ENCODE measurements at places on chromosomes 6 and 20.
A peak's percentile ranks its signal among the peaks of the same experiment; 100 is the strongest.

- no peak for DNase-seq
These were observed 113.8 kb downstream of the AHI1 start for GRCh38 chr6:135383766-135384165.

DNA sequence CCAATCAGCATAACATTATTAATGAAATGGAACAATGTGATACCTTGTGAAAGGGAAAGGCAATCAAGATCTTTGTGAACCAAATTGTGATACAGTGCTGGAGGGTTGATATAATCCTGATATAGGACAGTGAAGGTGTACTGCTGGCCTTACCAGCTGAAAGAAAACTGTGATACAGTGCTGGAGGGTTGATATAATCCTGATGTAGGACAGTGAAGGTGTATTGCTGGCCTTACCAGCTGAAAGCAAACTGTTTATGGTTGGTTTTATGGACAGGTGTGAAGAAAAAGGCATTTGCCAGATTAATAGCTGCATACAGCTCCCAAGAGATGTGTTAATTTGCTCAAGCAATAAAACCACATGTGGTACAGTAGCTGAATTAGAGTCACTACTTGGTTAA lies 73.9 kb downstream of the MRAP2 start:
- no peak for DNase-seq

GRCh38 chr6:110422444-110422822 lies 7.1 kb upstream of the DDO start:
- no peak for DNase-seq

DNA sequence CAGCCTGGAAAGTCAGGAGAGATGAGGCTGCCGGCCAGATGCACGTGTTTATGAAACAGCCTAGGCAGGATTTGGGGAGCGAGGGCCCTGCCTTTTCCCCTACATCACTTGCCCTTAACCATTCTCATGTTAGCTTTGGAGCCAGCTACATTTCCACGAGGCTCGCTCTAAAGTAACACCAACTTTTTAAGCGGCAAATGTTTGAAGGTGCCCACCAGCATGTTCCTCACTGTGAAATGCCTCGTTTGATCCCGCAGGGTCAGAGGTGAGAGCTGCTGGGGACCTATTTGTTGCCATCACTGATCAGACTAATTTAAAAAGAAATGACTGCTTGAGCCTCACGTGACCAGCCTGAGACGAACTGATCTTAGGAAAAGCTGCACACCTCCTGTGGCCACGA lies 51.6 kb upstream of the DACT2 start:
- DNase-seq, result no peak

DNA sequence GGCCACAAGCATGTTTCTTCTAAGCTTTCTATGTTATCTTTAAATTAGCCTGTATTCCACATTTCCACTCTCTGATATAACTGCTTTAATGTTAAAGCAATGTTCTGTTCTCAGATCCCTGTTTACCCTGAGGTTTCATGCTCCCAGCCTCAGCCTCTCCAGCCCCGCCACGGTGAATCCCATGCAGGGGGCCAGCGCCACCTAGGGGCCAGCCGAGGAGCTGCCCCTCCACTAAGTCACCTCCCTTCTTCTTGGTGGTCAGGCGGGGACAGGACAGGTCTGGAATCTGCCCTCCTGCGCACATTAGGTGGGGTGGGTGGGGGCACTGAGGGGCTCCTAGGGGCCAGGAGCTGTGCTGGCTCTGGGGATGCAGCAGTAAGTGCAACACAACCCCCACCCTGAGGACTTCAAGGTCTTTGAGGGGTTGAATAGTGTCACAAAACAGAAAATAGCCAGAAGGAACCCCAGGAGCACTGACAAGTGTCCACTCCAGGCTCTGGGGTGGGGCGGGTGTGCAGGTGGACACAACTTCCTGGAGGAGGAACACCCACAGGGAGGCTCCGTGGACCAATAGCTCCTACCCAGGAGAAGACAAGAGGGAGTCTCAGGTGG lies 61.6 kb downstream of the RAB44 start:
- DNase-seq, result peak; percentile 47

DNA sequence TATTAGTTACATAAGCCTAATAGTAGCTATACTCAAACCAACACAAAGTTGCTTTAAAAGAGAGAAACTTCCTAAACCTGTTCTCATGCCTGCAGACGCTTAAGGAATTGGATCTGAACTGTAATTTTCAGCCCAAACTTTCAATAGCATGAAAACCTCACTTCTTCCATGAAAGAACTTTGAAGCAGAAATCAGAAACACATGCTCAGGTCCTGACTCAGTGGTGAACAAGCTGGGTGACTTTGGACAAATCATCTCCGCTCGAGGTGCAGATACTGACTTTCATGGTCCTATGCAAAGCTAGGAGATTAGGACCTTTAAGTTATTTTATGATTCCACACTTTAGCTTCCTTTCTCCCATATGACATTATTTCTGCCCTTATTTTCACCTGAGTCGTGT lies 36.5 kb downstream of the NOX3 start:
- DNase-seq, result no peak

DNA sequence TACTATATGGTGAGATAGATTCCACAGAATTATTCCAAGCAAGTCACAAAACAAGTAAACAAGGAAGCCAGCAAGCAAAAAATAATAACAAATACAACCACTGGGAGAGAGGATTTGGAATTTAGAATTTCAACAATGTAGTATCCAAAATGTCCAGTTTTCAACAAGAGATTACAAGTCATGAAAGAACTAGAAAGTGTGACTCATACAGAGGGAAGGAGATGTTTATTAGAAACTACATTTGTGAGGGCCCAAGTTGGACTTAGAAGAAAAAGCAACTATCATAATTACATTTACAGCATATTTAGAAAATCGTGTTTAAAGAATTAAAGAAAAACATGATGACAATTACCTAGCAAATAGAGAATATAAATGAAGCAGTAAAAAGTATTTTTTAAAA lies 494.6 kb upstream of the ID4 start:
- no peak for DNase-seq

- no peak for DNase-seq
These were observed 48.2 kb downstream of the JAG1 start for GRCh38 chr20:10625641-10626040.

DNA sequence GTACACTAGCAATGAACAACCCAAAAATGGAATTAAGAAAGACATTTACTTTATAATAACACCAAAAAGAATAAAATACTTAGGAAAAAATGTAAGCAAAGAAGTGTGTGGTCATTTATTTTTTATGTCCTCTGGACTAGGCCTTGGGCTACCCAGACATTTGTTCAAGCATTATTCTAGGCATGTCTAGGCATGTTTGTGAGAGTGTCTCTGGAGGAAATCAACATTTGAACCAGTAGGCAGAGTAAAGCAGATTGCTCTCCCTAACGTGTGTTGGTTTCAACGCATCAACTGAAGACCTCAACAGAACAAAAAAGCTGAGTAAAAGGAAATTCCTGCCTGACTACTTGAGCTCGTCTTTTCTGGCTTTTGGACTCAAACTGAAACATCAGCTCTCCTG lies 84.5 kb downstream of the ANKEF1 start:
- no peak for DNase-seq

DNA sequence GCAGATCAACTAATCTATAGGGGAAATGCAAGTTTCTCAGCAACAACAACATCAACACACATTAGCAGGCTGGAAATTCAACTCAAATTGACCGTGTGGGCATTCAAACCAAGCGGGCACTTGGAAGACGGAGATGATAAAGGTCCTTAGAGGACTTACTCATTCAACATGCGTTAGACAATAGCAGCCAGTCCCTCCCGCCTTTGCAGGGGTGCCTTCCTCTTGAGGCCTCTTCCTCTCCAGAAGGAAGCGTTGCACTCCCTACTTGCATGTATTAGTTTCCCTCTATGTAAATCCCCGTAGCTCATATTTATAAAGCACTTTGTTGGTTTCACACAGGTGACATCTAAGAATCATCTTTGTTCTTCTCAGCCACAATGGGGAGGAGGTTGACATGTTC lies 300.8 kb upstream of the STXBP5 start:
- no peak for DNase-seq

DNA sequence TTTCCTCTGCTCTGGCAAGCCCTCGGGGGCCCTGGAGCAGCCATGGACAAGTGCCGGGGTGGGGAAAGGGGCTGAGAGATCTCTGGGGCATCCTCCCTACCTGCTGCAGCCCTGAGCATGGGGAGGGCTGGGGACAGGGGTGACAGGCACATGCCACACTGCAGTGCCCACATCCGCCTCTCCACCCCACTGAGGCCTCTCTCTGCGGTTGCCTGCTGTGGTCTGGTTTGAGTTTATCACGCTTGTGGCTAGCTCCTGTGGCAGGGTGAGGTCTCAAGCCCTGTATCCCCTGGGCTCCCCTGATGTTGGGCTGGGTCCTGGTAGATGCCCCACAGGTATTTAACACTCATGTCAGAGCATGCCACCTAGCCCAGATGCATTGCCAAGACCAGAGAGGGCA lies 52.9 kb upstream of the MLN start:
- DNase-seq, result peak; percentile 13

- DNase-seq, result no peak
These were observed 37.9 kb downstream of the AGPAT4 start for GRCh38 chr6:161235776-161236633.

DNA sequence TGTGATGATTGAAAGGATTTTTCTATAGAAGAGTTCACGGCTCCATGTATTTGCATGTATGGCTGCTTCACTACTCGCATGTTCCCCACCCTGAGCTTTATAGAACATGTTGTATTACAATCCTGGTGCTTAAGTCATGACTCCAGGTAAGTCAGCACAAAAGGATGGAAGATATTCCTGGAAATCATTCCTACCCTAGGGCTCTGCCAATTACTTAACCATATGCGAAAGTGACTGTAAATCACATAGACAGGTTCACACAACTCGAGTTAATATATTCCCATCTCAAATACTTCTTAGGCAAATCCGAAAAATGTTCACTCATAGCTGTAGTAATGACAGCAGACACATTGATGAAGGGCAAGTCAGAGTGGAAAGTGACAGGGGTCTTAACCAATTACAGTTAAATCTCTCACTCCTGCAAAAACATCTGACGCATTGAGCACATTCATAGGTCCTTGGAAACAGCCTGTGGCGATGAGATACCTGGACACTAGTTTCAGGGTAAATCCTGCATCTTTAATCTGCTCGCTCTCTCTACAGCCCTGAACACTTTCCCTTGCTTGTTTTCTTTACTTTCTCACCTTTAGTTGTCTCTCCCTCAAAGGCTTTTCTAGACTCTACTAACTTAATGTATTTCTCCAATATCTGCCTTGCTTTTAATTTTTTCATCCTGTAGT lies 35.1 kb downstream of the RNF217 start:
- DNase-seq, result no peak

- DNase-seq, result no peak
These were observed 24.6 kb upstream of the TRPC4AP start for GRCh38 chr20:35117196-35117595.

GRCh38 chr6:127860723-127861122 lies 40.1 kb downstream of the THEMIS start:
- DNase-seq, result no peak

GRCh38 chr20:1041845-1042390 lies 39.8 kb upstream of the RSPO4 start:
- DNase-seq, result no peak

DNA sequence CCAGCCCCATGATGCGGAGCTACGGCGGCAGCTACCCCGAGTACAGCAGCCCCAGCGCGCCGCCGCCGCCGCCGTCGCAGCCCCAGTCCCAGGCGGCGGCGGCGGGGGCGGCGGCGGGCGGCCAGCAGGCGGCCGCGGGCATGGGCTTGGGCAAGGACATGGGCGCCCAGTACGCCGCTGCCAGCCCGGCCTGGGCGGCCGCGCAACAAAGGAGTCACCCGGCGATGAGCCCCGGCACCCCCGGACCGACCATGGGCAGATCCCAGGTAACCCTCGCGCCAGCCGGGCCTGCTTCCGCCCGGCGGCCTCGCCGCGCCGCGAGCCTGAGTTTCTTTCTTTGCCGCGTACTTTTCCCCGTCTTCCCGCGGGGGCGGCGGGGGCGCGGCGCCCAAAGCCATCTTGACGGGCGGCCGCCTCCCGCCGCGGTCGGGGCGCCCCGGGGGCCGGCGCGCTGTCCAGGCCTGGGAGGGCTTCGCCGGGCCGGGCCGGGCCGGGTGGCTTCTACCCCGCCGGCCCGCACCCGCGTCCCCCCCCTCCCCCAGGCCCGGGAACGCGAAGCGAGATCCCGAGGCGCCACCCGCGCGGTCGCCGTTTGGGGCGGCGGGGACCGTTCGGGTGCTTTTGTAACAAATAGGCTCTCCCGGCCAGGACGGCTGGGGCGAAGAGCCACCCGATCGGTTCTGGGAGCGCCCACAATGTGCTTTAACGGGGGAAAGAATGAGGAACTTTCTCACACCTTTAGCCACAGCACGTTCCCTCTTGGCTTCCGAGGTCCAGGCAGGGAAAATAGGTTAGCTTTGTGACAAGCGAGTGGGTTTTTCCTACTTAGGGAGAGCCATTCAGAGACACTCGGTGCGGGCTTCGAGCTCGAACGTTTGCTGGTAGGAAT lies 2.3 kb downstream of the ARID1B start:
- peak; percentile 10 for DNase-seq

GRCh38 chr6:112620812-112621569 lies 273.9 kb downstream of the RFPL4B start:
- no peak for DNase-seq

DNA sequence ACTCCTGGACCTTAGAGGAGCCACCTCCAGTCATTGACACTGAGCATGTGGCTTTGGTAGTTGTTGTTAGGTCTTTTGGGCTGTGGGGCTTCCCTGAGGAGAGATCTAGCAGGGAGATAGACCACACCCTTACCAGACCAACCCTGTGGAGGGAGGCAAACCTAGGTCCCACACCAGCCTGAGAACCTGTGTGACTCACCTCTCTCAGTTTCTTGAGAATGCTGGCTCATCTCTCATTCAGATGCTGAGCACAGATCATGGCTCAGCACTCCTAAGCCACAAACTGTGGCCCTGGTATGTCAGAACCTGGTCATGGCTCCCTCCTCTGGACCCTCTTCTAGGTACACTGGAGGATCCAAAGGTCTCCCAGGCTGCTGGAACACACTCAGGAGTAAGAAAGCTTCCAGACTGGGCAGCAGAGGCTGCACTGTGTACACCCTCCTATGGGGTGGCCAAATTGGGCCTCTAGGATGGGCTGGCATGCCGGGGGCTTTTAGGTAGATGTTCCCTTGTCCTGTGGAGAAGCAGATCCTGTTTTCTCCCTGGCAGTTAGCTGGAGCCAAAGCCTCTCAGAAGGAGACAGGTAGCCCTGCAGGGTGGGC lies 1294.5 kb downstream of the KHDRBS2 start:
- no peak for DNase-seq

GRCh38 chr20:3447321-3447720 lies 23.5 kb upstream of the ATRN start:
- DNase-seq, result no peak

- peak; percentile 31 for DNase-seq
These were observed 84.9 kb downstream of the FBXO5 start for GRCh38 chr6:152897807-152898399.

GRCh38 chr6:13496513-13497190 lies 9.3 kb upstream of the GFOD1 start:
- no peak for DNase-seq

DNA sequence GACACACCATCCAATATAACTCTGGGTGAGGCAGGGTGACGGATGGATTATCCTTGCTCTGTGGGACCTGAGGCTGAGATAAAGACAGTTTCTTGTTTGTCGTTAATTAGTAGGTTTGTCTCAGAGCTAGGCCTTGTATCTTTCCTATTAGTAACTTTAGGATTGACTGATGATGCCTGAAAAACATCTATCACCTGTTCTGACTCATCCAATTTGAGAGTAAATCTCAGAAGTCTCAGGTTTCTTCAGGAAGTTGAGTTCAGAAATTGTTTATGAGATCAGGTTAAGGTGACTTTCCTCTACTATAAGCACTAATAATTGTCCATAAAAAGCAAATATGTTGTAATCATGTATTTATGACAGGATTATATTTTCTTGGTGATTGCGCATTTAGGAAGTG lies 129.5 kb upstream of the SUPT3H start:
- no peak for DNase-seq

GRCh38 chr20:11753155-11753554 lies 164.5 kb upstream of the BTBD3 start:
- DNase-seq, result no peak

Data from activated naive CD8-positive, alpha-beta T cell treated with anti-CD3 and anti-CD28 coated beads, Interleukin-2, amount 50 U/mL, for 16 hours (primary cell).